Cardiac atrium fibroblast (primary cell): ENCODE measurements at places on chromosomes 6 and 20. TPM values are rescaled to one million over a fixed set of nuclear protein-coding genes. Genes with fewer than 3 reads are reported as not detected.

CLDN20 gene
- not detected in 2 replicates for total RNA-seq

SEMG1 gene
- not detected in 2 replicates for total RNA-seq

SIGLEC1 gene
- total RNA-seq, result not detected in 2 replicates

SAPCD1 gene
- 0.54 TPM in 1 of 2 replicates, not detected in the other for total RNA-seq

PHACTR3 gene
- total RNA-seq, result not detected in 2 replicates

TBX18 gene
- 45.5 and 52.2 TPM in 2 replicates for total RNA-seq
